Inflammatory macrophage (primary cell): ENCODE measurements at places on chromosomes 12 and 14.

- DNase-seq, result no peak
Observed at GRCh38 chr12:87157791-87158190, 871.4 kb downstream of the C12orf50 start.

- DNase-seq, result no peak
Observed at GRCh38 chr12:127717278-127717677, 549.7 kb upstream of the TMEM132C start.

DNA sequence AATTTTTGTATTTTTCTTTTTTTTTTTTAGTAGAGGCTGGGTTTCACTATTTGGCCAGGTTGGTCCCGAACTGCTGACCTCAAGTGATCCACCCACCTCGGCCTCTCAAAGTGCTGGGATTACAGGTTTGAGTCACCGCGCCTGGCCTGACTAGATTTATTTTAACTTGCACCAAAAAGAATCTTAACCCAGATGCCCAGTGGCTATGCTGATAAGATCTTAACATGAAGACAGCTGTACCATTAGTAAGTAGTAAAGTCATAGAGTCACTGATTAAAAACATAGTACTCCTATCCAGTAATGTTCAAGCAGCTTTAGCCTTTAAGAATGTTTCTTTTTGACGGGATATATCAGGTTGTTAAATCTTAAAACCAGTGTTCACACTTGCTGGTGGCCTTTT is 1061.8 kb upstream of the FLRT2 start:
- no peak for DNase-seq

- DNase-seq, result no peak
Observed at GRCh38 chr12:3165078-3165980, 88.2 kb downstream of the TSPAN9 start.

- DNase-seq, result no peak
Observed at GRCh38 chr14:53409289-53409688, 256.2 kb upstream of the DDHD1 start.

GRCh38 chr12:127240249-127240929 is 1026.6 kb upstream of the TMEM132C start:
- no peak for DNase-seq

- no peak for DNase-seq
Observed at GRCh38 chr14:104145826-104146601, 7.6 kb downstream of the KIF26A start.

- DNase-seq, result no peak
Observed at GRCh38 chr14:53570411-53571387, 385.9 kb downstream of the BMP4 start.

- DNase-seq, result no peak
Observed at GRCh38 chr14:100841761-100842403, 16.0 kb downstream of the MEG3 start.

DNA sequence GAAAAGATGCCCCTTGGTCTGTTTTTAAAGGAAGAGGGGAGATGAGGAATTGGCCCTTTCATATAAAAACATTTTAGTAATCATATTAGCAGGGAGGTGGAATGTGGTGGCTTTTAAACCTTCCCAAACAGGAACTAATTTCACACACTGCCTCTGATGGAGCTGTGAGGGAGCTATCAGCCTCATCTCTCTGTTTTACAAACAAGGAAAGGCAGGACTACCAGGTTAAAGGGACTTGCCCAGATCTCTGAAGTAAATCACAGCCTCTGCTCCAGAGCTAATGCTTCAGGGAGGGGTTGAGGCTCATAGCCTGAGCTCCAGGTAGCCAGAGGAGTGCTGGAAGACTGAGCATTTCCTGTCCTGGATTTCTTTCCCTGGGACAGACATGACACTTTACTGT is 1.1 kb upstream of the BMP4 start:
- no peak for DNase-seq

GRCh38 chr14:61611880-61612630 is 83.3 kb upstream of the HIF1A start:
- DNase-seq, result no peak

DNA sequence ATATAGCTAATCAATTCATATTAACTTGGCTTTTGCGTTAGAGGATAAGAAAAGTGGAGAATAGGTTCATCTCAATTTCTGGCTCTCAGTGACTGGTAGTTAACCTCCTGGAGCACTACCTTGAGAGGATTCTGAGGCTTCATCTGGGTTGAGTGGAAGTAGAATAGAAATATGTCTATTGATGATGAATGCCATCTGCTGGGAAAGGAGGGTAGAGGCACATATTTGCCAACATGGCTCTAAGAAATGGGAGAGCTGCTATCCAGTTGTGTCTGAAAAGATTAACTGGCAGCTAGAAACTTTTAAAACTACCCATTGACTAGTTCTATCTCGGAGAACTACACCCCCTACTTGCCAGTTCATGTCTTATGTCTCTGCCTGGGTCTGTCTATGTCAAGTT is 530.1 kb downstream of the NRXN3 start:
- DNase-seq, result no peak

GRCh38 chr12:29625359-29625953 is 128.0 kb upstream of the OVCH1 start:
- DNase-seq, result no peak

DNA sequence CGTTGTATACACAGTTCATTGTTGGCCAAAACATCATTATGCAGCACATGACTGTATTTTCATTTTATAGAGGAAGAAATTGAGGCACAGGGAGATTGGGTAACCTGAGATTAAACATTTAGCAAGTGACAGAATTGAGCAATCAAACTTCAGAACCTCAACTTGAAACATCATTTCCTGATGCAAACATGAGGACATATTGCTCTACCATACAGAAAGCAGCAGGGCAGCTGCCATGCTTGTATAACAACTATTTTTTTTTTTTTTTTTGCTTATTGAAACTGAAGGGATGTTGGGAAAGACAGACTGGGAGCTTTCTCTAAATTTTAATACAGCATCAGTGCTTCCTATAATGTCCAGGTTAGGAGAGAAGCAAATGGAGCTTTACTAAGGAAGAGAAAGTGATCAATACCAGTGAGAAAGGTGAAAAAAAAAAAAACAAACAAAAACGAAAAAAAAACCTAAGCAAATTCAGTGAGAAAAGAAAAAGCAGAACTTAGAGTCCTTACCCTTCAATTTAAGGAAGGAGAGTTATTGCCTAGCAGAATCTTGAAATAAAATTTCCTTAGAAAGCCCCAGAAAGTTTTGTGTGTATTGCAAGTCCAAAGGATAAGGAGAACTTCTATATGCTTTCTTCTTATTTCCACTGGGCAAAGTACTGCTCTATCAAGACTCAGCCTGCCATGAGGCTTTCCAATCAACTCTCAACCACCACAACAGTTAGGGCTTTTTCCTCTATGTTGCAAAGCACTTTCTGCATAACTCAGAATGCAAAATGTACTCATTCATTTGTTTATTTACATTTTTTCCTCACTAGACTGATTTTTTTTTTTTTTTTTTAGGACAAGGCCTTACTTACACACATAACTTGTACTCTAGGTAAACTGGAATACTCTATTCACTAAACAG is 21.6 kb downstream of the BTG1 start:
- DNase-seq, result peak; percentile 84

DNA sequence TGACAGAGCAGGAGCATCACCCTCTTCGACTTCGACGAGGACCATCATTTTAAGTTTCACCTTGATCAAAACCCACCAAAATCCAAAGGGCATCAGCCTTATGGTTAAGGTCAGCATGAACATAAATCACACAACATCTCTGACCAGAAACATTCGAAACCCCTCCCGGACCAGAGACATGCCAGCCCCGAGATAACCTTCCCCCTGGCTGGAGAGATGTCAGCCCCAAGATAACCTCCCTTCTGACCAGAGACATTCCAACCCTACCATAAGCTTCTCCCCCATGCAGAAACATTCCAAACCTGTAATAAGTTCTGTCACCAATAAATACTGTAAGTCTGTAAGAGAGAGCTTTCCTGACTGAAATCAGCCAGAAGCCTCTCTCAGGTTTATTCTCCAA is 6.3 kb downstream of the PCNX4 start:
- DNase-seq, result no peak

DNA sequence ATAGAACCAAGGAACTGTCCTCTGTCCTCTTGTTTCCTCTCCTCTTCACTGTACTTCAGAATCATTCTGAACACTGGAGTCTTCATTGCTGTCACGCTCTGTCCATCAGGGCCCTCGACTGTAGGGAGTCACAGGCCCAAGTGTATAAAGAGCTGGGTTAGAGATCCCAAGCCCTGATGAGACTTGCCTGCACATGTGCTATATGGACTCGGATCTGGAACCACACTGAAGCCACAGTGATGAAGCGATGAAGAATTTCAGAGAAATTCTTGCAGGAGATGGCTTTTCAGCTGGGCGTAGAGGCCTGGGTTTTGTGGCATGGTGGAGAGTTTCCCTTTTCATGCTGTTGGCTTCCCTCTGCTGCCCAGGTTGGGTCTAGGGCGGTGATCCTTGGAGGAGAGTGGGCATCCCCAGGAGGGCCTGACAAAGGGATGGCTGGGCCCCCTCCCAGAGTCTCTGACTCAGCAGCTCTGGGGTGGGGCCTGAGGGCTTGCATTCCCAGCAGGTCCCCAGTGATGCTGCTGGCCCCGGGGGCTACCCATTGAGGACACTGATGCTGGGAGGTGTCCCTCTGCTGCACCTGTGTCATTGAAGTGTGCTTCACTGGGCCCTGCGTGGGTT is 39.6 kb upstream of the YY1 start:
- no peak for DNase-seq

- DNase-seq, result no peak
Observed at GRCh38 chr14:90541076-90541634, 144.3 kb downstream of the CALM1 start.

DNA sequence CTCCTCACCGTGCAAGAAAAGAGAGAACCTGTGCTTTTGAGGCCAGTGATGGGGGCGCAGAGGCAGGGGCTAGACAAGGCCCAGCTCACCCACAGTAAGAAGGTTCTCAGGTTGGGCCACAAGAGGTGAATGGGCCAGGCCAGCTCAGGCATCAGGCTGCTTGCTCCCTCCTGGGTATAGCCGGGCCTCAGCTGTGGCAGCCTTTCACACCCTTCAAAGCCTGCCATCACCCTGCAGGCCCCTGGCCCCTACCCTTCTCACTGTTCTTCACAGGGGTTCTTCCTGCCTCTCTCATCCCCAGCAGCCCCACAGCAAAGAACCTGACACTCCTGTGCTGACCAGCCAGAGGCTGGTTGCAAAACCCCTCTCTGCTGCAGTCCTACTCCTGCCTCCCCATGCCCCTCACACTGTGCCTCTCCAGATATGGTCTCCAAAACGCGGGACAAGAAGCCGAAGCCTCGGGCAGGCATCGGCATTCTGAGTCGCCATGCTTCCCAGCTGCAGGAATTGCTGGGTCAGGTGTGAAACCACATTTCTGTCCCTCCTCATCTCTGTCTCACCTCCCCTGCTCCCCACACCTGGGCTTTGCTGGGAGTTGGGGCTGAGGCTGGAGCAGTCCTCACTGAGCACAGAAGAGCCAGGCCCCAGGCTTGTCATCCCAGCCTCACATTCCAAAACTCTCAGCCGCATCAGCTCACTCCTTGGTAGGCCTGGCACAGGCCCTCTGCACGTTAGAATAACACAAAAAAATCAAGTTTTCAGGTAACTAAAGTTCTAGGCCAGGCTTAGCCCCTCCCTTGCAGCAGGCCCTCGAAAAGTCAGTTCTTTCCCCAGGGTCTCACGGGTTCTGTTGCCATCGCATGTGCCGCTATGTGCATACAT is 6.9 kb upstream of the FAIM2 start:
- DNase-seq, result no peak

DNA sequence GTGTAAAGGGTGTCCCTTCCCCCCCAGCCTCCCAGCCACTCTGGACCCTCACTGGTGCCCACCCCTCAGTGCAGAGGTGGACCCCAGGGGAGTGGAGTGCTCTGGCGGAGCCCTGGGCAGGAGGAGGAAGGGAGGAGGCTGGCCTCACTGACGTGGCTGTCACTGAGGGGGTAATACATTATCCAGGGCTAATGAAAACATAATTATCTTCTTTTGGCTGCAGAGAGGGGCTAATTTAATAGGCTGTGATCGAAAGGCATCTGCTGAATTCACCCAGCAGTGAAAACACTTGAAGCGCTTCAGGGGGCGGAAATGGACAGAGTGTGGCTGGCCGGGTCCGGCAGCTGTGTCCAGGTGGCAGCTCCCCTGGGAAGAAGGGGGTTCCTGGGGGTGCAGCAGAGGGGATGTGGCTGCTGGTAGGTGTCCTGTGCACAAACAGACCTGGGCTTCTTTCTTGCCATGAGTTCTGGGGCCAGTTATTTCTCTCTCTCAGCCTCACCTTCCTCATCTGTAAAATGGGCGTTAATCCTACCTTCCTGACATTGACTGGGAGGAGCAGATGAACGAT is 3.7 kb upstream of the NOS1 start:
- DNase-seq, result no peak

GRCh38 chr14:88488081-88488480 is 66.7 kb downstream of the PTPN21 start:
- no peak for DNase-seq

DNA sequence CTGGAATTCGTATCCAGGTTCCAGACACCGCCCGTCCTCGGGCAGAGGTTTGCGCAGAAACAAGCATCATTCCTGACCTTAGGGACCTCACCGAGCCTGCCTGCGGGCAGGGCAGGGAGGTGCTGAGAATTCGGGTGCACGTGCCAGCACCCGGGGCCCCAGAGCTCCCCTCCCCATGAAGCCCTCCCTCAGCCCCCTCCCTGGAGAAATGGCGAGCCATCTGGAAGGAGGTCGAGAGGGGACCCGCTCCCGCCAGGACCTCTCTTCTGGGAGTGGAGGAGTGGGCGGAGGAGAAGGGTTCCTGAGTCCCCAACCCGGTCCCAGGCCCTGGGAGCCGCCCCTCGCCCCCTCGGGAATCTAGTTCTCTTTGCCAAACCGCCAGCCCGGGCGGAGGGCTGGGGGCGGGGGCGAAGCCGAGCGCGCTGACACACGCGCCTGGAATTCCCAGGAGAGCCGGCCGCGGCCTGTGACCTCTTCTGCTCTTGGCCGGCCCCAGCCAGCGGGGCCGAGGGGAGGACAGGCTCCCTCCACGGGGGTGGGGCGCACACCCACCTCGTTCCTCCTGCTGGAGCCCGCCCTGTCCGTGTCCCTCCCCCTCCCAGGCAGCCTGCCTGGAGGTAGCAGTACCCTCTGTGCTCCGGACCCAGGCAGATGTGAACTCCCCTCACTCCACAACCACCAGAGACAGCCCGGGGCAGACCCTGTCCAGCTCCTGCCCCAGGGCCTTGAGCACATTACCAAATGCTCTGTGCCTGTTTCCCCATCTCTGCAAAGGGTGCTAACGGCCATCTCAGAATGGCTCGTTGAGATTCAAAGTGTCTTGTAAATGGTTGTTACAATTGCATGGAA is 23.0 kb upstream of the GPR132 start:
- no peak for DNase-seq

DNA sequence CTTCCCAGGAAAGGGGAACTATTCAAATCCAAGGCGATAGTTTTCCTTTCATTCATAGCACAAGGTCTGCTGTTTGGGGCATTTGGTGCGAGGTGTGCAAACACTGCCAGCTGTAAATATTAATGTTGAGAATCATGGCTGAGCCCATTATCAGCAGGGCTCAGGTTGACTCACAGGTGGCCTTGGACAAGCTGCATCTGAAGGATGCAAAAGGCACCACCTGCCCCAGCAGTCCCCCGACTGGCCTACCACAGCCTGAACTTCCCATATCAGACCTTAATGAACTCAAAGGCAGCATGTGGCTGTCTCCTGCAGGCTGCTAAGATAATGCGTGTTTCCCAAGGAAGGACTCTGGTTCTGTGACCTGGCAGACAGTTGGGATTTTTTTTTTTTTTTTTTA is 93.3 kb upstream of the MAP1LC3B2 start:
- DNase-seq, result no peak
